ENCODE measurements at places on chromosomes 3 and 15.

DNA sequence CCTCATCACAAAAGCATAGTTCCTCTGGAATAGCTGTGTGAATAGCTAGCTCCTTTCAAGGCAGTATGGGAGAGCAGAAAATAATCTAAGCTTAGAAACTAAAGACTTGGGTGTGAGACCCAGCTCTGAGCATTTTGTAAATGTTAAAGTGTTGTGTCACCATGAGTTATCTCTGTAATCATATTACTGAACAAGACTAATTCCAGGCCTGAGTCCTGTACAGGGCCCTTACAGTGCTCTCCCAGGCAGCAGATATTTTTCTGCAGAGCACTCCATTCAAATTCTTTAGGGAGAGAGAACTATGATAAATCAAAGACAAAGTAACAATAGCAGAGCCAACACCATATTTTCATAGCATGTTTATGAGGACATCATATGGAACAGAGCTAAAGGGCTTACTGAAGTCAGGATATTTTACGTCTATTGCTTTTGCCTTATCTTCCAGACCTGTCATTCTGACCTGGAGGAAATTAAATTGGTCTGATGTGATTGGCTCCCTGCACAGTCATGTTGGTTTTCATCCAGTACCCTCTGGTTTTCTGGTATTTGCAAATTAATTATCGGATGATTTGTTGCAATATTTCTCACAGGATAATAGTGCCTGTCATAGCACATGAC, 172.6 kb upstream of the PPP2R3A start:
- no peak for DNase-seq

- no peak for DNase-seq
Observed at GRCh38 chr15:73303636-73304035, 65.1 kb downstream of the HCN4 start.

DNA sequence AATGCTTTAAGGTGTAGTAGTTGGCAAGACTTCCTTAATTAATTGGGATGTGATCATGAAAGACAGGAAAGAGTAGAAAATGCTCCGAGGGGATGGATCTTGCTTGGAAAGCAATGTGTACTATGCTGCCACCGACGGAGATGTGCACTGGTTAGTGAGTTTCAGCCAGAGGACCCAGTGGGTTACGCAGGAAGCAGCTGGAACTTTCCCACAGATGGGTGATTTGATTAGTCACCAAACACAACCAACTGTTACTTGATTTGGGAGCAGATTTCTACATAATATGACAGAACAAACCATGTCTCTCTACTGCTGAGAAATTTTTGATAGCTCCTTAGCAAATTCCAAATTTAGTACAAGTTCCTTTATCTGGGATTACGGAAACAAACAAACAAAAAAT, 245.4 kb upstream of the MCTP2 start:
- no peak for DNase-seq

GRCh38 chr3:24605511-24606028, 110.9 kb upstream of the THRB start:
- DNase-seq = no peak

DNA sequence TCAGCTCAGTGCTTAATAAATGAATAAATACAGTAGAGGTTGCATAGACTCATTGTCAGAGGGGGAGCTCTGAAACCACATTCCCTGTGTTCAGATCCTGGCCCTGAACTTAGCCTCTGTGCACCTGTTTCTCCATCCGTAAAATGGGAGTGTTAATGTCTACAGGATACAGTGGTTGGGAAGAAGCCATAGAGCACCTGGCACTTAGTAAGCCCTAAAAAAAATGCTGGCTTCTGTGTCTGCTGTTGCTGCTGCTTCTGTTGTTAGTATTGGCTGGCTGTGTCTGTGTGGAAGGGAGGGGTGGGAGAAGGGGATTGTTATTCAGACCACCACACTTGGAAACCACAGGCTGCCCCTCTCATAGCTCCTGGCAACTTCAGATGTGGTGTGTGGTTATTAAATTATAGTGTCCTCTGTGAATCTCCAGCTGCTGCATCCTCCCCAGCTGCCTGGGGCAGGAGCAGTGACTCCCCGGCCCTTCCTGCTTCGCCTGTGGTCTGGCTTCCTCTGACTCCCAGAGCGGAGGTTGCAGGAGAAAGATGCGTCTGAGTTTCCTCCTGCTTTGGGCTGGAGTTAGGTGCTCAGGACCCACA, 31.0 kb downstream of the FGD5 start:
- no peak for DNase-seq

- no peak for DNase-seq
Observed at GRCh38 chr3:106206146-106206545, 337.3 kb upstream of the CBLB start.

DNA sequence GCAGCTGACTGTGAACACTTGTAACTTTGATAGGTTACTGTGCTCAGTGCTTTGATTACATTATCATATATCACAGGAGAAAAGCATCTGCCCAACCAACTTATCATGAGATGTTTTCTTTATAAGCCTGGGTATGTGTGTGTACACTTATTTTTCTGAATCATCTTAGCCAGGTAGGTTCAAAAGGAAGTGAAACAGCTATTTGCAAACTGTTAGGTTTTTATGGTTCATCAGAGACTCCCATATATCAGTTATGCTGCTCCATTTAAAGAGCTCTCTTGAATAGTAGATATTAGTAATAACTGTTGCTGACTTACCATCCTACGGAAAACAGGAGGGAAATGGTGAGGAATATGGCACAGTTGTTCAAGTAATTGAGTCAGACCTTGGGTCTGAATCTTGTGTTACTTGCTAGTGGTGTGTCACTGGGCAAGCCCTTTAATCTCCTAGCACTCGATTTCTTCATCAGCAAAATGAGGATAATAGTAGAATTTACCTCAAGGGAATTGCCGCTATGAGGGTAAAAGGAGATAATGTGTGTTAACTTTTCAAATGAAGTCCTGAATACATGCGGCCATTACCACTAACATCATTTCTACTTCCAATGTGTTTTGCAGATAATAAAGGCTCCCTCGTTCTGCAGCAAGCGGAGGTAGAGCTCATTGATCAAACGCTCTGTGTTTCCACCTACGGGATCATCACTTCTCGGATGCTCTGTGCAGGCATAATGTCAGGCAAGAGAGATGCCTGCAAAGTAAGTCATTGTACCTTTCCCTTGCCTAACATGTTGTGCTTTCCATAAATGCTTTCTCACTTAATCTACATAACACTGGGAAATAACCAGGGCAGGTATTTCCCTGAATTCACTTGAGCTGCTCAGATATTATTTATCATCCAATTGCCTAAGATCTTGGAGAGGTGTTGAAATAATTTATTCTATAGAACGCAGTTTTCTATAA, 7.8 kb upstream of the C3orf52 start:
- no peak for DNase-seq

DNA sequence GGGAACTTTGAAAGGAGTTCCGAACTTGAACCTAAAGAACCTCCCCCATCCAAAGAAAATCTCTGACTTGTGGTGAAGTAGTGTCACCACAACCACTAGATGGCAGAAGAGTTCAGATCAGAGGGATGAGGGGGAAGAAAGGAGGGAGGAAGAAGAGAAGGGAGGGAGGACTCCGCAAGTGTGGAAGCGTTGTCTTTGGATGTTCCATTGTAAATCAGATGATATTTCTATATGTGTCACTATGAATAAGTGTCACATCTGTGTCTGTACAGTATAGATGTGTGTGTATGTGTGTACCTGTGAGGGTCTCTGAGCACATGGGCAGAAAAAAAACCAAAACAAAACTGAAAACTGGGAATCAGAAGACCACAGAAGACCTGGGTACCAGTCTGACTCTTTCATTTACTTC, 16.9 kb downstream of the SLC24A1 start:
- no peak for DNase-seq

DNA sequence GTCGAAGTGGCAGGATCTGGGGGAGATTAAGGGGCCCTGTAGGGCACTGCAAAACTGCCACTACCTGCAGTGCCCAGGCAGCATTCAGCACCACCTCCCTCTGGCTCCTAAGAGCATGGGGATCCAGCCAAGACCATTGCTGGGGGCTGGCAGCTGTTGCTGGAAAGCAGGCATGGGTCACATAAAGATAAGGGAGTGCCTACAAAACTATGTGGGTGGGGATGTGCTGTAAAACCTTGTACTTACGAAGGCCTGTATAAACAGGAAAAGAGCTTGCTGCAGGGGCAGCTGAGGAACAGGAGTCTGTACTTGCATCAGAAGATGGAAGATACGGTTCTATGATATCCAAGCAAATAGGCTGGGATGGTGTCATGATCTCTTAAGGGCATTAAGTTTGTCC, 27.1 kb downstream of the IL20RB start:
- no peak for DNase-seq

DNA sequence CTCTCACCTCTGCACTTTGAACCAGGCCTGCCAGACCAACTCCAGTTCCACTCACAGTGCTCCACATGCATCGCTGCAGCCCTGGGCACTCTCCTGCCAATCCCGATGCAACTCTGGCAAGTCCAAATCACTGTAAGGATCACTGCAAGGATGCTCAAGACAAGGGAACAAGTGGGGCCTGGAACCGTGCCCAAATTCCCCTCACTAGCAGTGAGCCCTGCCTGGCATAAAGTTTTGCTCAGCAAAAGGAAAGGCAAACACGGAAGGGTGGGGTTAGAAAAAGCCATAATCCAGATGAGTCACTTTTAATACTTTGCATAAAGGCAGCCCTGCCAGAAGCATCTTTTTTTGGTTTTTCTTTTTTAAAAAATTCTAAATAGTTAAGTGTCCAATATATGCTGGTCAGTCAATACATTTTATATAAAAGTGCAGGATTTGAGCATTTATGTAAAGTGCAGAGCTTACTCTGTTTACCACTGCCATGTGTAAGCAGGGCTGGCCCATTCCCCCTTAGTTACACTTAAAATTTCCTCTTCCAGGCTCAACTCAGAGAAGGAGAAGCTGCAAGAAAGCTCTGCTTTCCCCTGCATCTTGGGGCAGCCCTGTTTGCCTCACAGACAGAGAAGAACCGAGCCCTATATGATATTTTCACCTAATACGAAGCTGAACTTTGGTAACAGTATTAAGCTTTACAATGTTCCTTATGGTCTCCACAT, 102.2 kb downstream of the CD47 start:
- no peak for DNase-seq

DNA sequence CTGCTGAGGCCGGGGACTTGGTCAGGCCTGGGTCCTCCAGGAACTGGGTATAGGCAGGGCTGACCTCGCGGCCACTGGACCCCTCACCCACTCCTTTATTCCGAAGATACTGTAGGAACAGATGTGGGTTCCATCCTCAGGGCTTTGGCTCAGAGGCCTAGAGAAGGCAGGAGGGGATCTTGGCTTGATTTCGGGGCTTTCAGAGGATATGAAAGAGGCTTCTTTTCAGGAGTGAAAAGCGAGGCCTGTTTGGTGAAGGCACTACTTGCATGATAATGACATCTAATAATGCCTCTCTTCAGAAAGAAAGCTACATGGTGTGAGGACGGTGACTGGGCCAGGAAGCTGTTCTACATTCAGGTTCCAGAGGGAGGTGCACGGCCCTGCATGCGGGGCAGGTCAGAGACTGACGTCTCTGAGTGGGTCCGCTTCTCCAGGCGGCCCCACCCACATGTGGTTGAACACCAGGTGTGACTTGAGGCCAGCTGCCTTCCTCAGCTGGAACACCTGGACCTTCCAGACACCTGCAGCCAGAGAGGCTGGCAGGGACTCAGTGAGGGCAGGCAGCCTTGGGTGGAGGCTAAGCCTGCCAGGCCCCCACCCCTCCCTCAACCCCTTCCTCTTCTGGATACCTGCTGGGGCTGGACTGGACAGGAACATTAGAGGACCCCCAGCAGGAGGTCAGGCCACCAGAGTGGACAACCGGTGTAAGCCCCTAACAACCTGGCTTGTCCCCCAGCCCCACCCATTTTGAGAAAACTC, 31.1 kb upstream of the HHATL start:
- no peak for DNase-seq

DNA sequence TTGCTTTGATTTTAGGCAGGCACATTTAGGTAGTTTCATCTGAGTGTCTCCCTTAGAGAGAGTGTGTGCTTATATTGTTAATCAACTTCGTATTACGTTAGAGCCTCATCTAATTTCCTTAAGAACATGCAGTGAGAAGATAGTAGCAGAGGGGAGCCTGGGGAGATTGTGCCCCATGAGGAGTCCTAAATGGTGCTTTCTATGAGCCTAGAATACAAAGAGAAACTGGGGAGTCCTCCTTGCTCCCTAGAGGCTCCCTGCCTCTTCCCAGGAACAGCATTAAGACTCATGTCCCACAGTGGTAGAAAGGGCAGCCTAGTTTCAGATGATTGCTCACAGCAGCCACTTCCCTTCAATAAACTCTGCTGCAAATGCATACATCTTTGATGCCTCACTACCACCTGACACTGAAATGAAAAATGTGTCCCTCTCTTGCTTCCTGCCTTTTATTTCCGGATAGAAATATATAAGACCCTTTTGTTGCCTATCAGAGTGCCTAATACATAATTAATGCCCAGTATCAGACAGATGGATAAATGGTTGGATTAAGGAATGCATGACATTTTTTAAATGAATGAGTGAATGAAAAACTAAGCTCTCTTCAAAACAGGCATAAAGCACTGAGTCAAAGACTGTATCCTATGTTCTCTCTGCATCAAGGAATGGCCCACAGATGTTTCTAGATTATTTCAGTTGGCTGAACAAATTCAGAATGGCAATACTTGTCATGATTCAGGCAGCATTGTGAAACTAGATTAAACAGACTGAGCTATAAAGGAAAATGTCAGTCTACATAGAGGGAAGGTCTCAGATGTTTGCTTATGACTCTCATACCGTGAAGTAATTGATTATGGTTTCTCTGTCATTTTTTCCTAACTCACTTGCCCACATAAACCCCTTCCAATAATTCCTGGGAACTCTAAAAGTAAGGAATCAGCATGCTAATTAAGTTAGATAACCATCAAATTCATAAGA, 362.1 kb downstream of the LRRC3B start:
- DNase-seq = no peak

GRCh38 chr15:44132057-44132456, 63.0 kb downstream of the FRMD5 start:
- no peak for DNase-seq

GRCh38 chr3:170350515-170351413, 6.8 kb upstream of the SKIL start:
- no peak for DNase-seq

DNA sequence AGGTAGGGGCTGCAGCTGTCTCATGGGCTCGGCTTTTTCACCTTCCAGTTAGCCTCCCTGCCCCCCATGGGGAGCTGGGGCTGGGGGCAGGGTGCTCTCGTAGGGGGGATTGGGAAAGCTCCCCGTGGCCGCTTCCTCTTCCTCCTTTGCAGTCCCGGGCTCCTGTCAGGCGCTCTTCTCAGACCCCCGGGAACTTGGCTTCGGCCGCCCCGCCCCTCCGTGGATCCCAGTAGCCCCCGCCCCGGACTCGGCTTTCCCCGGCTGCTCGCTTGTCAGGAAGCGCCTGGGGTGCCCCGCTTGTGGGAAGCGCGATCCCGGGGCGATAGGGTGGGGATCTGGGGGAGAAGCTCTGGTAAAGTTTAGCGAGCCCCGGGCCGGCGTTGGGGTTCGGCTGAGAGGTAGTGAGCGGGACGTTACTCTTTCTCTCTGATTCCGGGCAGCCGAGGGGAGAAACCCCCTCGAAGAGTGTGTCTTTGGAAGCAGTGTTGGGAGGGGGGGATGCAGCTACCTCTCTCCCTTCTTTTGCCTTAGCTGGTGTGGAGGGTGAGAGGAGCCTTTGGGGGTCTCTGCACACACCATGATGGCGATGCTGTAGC, 611 bp downstream of the PIAS1 start:
- peak; percentile 8 for DNase-seq

- no peak for DNase-seq
Observed at GRCh38 chr3:55297245-55297644, 189.9 kb downstream of the WNT5A start.
